ENCODE measurements at places on chromosomes 2 and 18. TPM values are rescaled to one million over a fixed set of nuclear protein-coding genes. Genes with fewer than 3 reads are reported as not detected.
A peak's percentile ranks its signal among the peaks of the same experiment; 100 is the strongest.

DAPL1 gene
- total RNA-seq: not detected

DNA sequence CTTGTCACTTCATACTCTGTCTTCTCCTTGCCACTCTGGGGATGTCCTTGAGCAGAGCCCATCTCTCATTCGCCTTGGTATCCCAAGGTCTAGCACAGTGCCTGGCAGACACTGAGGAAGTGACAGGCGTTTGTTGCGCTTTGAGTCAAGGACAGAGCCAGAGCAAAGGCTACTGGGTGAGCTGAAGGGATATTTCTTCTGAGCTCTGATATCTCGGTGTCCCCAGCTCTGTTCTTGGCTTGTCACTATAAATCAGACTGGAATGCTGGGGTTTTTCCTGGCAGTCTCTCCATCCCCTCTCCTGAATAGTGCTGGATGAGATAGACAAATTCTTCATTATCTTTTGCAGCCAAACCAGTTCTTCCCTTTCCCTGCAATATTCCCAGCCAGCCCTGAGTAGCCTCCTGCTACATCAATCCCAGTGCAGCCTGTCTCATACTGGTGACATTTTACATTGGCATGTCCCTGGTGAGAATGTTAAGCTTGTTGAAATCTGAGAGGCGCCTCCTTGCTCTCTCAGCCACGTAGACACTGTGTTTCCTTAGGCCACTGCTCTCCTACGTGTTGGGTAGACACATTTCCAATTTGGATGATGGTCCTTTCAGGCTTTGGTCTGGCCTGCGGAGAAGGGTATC is 61.7 kb downstream of the CTIF start:
- peak; percentile 18 for DNase-seq

- peak; percentile 39 for DNase-seq
Observed at GRCh38 chr2:20103530-20103929, 52.1 kb upstream of the LAPTM4A start.

DNA sequence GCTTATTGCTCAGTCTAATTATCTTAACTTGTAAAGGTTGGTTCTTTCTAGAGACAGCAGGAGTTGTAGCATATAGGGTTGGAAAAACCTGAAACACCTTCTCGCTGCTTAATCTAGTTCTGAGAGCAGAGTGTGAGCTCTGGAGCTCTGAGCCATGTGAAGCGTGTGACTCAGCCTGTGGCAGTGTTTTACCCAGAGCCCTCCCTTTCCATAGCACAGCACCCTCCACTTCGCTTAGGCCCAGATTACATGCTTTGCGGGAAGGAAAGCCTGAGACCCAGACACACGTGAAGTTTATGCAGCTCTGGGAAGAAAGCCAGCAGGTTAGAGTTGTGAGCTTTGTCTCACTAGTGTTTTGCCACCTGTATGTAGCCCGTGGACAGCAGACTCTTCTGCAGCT is 74.5 kb downstream of the INPP4A start:
- DNase-seq: no peak

- DNase-seq: no peak
Observed at GRCh38 chr2:222292149-222293134, 6.4 kb downstream of the PAX3 start.

GRCh38 chr2:119111115-119111975 is 47.2 kb downstream of the C1QL2 start:
- no peak for DNase-seq

GRCh38 chr2:203775684-203776083 is 69.2 kb downstream of the CD28 start:
- DNase-seq: no peak

ABCA12 gene
- not detected for total RNA-seq

DNA sequence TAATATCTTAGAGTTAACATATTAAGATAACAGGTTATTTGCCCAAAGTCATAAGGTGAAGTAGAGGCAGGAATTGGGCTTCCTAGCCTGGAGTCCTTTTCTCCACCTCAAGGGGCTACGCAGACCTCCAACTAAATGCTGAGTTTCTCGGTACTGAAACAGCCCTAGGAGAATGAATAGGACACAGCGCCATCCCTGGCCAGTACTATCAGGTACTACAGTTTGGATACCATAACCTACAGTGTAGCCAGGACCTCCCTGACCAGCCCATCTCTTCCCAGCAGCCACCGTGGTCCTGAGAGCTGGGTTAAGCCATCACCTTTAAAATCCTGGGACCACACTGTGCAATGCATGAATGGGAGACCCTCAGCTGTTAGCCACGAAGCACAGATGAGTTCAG is 15.7 kb downstream of the CASP8 start:
- no peak for DNase-seq

GRCh38 chr2:31642707-31643106 is 62.0 kb upstream of the SRD5A2 start:
- DNase-seq: no peak

GRCh38 chr18:27185025-27185763 is at the start of gene CHST9:
CHST9 (minus strand) TSS chr18:27185308; CDS start chr18:27142809, 42,499 bp downstream.
- DNase-seq: no peak

DNA sequence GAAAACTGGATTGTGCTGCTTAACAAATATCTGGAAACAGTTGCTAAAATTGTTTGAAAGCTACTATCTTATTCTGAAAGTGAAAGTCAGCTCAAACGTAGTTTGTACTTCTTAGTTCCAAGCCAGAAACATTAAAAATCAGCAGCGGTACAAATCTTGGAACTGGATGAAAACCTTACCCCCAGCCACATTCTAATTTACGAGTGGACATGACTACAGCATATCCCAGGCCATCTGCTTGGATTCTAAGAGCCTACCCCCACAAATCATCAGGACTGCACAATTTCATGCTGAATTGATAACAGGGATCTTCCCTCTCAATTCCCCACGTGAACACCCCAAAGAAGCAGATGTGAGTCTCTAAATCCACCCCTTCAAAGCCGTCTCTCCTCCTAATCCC is 158.7 kb upstream of the NCKAP5 start:
- DNase-seq: peak; percentile 19

GRCh38 chr2:113755835-113756354 is 547 bp downstream of the SLC35F5 start:
- peak; percentile 36 for DNase-seq

GRCh38 chr2:2188941-2189340 is 142.1 kb downstream of the MYT1L start:
- DNase-seq: no peak

PLGLB1 gene
- 0.32 TPM for total RNA-seq

- no peak for DNase-seq
Observed at GRCh38 chr2:105919191-105919811, 174.6 kb downstream of the NCK2 start.

ZNF892 gene
- 4.2 TPM for total RNA-seq

MC4R gene
- not detected for total RNA-seq
